ENCODE measurements at places on chromosomes 11 and 22. TPM values are rescaled to one million over a fixed set of nuclear protein-coding genes. Genes with fewer than 3 reads are reported as not detected.

Gene POTEH
- total RNA-seq, result not detected

- DNase-seq, result no peak
- H3K27ac ChIP-seq, result no peak overlapping the region
- no peaks in the 10 kb centered on the region for H3K4me1 ChIP-seq
- H3K27me3 ChIP-seq, result no peaks in the 10 kb centered on the region
- H3K4me3 ChIP-seq, result no peak overlapping the region
These were observed 34.0 kb downstream of the TBCEL start for GRCh38 chr11:121057922-121058321.

GRCh38 chr22:27420817-27421361, 380.7 kb downstream of the MN1 start:
- DNase-seq, result peak; percentile 65
- H3K4me3 ChIP-seq, result no peak overlapping the region
- no peaks in the 10 kb centered on the region for H3K36me3 ChIP-seq
- no peaks in the 10 kb centered on the region for H3K27me3 ChIP-seq
- H3K27ac ChIP-seq, result peak overlapping the region; percentile 89

- H3K4me3 ChIP-seq, result no peak overlapping the region
- DNase-seq, result no peak
- peaks cover 25% of the 10 kb centered on the region for H3K4me1 ChIP-seq
- no peak overlapping the region for H3K27ac ChIP-seq
- H3K27me3 ChIP-seq, result no peaks in the 10 kb centered on the region
These were observed 36.9 kb downstream of the IGF2 start for GRCh38 chr11:2102132-2102882.

GRCh38 chr11:87430821-87431220, 393.1 kb downstream of the TMEM135 start:
- H3K36me3 ChIP-seq, result no peaks in the 10 kb centered on the region
- no peaks in the 10 kb centered on the region for H3K27me3 ChIP-seq
- H3K27ac ChIP-seq, result no peak overlapping the region
- no peaks in the 10 kb centered on the region for H3K4me1 ChIP-seq
- no peak overlapping the region for H3K4me3 ChIP-seq
- no peak for DNase-seq
